ENCODE measurements at places on chromosomes 3 and 15.

DNA sequence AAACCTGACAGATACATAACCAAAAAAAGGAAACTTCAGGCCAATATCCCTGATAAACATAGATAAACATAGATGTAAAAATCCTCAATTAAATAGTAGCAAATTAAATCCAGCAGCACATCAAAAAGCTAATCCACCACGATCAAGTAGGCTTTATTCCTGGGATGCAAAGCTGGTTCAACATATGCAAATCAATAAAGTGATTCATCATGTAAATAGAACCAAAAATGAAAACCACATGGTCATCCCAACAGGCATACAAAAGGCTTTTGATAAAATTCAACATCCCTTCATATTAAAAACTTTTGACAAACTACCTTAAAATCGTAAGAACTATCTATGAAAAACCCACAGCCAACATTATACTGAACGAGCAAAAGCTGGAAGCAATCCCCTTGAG lies 882.2 kb downstream of the NTRK3 start:
- no peak for DNase-seq

- DNase-seq = no peak
Observed at GRCh38 chr15:64348455-64348854, 7.5 kb downstream of the CSNK1G1 start.

GRCh38 chr3:48614044-48614443 lies 4.6 kb upstream of the UQCRC1 start:
- DNase-seq = no peak

GRCh38 chr15:88769161-88769971 lies 33.9 kb upstream of the ACAN start:
- DNase-seq = no peak

DNA sequence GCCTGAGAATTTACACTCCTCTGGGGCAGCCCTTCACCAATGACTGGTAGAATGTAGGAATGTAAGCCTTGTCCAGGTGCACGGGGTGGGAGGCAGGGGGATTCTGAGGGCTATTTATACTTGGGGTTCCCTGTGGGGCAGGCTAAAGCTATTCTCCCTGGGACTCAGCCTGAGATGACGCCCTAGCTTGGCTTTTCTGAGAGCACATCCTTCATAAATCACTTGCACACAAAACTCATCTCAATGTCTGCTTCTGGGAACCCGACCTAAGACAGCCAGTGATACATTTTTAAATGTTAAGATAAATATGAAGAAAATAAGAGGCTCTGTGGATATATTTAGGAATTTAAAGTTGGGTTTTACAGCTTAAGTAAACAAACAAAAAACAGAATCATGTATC lies 16.6 kb downstream of the TMEM158 start:
- DNase-seq = no peak

DNA sequence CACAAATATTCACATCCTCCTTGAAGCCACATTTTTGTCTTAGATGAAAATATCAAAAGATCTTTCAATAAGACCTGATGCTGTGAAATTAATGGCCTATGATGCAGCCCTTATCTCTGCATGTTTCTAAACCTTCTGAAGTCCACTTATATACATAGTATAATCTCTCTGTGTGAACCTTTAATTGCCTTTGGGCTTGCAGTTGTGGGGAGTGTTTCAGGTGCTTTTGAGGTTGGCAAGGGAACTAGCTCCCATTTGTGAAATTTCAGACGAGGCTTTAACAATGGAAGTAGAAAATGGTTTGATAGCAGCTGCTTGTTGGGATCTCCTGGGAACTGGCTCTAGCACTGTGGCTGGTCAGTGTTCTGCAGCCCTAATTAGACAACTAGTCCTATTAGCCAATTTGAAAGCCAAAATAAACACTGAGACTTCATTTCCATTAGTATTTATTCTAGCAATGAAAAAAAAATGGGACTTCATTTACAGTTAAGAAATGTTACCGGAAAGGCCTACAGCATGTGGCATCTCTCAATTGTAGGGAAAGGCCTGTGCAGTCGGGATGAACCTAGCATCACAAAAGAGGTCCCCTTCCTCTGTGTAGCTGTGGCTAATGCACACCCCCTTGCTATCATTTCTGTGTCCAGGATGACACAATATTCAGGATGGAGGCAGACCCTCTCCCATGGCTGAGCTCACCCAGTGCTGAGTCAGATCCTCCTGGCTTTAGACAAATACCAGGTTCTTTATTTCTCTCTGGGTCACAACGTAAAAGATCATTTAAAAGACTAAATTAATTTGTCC lies 140.7 kb upstream of the TRIM42 start:
- DNase-seq = no peak

- no peak for DNase-seq
Observed at GRCh38 chr3:67737906-67738865, 83.8 kb upstream of the SUCLG2 start.

GRCh38 chr15:66364944-66365528 lies 8.6 kb upstream of the TIPIN start:
- no peak for DNase-seq

GRCh38 chr3:71564361-71564760 lies 19.2 kb downstream of the FOXP1 start:
- no peak for DNase-seq

- no peak for DNase-seq
Observed at GRCh38 chr3:27165321-27165721, 203.9 kb downstream of the NEK10 start.

- no peak for DNase-seq
Observed at GRCh38 chr3:32203854-32204253, 34.6 kb upstream of the CMTM8 start.

DNA sequence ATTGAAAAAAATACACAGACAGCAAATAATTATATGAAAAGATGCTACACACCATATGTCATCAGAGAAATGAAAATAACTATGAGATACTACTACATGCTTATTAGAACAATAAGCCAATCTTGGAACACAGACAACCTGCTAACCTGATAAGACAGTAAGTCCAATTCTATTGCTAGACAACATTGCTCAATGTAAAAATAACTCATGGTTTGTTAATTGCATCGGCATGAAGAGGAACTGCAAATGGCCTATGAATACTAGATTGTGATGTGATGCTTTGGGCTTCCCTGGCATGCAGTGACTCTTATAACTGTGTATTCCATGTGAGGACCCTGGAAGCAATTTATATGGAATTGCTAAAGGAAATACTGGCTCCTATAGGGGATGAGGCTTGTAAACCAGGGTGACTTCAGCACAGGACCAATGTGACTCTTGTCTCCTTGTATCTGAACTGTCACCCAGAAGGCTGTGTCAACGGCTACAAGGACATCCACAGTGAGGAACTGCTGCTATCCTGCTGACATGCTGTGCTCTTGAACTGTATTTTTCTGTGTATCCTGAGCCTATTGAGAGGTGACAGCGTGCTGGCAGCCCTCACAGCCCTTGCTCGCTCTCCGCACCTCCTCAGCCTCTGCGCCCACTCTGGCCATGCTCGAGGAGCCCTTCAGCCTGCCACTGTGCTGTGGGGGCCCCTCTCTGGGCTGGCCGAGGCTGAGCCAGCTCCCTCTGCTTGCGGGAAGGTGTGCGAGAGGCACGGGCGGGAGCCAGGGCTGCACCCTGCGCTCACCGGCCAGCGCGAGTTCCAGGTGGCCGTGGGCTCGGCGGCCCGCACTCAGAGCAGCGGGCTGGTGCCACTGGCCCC lies 385.7 kb downstream of the CNTN4 start:
- no peak for DNase-seq

GRCh38 chr3:45333549-45333948 lies 54.8 kb upstream of the LARS2 start:
- DNase-seq = no peak

GRCh38 chr15:58870451-58870850 lies 63.0 kb downstream of the SLTM start:
- no peak for DNase-seq

- DNase-seq = no peak
Observed at GRCh38 chr3:72223116-72223515, 438.2 kb upstream of the PROK2 start.

- DNase-seq = no peak
Observed at GRCh38 chr3:197428117-197428801, 127.5 kb downstream of the BDH1 start.

- DNase-seq = no peak
Observed at GRCh38 chr15:66071160-66071920, 182.2 kb downstream of the MEGF11 start.

- DNase-seq = no peak
Observed at GRCh38 chr15:63363292-63363691, 18.4 kb downstream of the CA12 start.

DNA sequence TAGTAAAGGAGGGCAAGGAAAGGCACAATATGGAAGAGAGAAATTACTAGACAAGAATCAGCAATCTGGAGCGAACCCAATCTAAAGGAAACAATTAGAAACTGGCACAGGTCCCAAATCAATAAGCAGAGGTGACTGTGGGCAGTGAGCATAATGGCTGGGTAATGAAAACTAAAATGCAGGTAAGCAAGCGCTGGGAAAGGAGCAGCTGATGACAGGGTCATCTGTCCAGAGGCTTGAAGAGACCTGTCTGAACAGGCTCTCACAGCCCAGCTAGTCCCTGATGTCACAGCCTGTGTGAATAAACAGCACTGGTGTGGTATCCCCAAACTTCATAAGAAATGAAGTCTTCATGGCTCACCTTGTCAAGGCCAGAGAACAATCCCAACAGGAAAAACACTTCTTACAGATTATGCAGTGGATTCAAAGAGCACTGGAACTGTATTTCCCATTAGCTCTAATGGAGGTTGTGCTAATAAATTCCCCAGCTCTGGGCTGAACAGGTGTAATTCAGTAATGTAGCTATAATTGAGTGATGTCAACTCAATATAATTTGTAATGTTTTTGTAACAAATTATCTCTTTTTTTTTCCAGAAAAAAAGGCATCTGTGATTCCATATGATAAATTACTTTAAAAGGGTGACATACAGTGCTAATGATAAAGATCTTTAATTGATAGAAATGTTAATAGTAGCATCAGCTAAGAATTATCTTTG lies 197.3 kb downstream of the FHIT start:
- no peak for DNase-seq

DNA sequence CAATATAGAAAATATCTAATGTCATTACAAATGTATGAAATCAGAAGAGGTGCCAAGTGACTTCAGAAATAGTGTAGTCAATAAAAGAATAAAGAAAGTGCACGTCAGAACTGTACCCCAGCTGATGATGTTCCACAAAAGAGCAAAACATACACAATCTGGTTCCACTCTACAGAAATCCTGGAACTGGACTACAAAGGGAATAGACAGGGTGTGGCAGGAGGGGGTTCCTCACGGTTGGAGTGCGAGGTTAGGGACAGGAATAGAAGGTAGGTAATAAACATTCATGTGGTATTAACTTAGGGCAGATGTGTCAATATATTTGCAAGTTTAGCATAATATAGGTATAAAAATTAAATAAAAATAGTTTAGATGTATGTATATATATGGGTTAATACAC lies 103.3 kb upstream of the GOLGA6L6 start:
- no peak for DNase-seq

GRCh38 chr3:101119535-101119934 lies 126.3 kb upstream of the ABI3BP start:
- no peak for DNase-seq

DNA sequence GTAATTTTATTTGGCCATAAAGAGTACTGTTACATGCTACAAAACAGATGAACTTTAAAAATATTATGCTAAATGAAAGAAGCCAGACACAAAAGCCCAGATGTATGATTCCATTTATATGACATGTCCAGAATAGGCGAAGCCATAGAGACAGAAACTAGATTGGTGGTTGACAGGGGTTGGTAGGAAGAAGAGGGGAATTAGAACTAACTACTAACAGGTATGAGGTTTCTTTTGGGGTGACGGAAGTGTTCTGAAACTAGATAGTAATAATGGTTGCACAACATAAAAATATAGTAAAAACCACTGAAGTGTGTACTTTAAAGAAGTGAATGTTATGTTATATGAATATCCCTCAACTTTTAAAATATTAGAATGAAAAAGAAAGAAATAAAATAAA lies 66.1 kb downstream of the GBE1 start:
- DNase-seq = no peak

GRCh38 chr3:119297169-119297568 lies 3.0 kb downstream of the ARHGAP31 start:
- no peak for DNase-seq

DNA sequence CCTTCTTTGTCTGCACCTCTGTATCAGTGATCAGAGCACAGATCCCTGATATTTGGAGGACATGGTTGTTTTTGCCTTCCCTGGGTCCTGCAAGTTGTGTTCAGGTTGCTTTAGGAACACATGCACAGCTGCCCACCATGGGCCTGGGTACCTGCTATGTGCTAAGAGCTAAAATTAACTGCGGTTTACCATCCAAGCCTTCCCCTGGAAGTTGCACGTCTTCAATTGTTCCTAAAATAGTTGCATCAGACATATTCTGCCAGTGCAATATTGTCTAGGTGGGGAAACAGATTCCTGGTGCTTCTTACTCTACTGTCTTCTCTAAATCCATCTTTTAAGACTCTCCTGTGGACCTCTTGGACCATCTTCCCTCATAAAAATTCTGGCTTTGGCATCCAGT lies 80.9 kb downstream of the PDE8A start:
- no peak for DNase-seq

- DNase-seq = no peak
Observed at GRCh38 chr3:14330508-14330907, 71.9 kb upstream of the SLC6A6 start.

- DNase-seq = no peak
Observed at GRCh38 chr3:15316998-15317435, 15.4 kb downstream of the SH3BP5 start.

- no peak for DNase-seq
Observed at GRCh38 chr3:62229908-62230307, 143.4 kb downstream of the FEZF2 start.

Data from NK-92 treated with Interleukin-12 subunit alpha and Interleukin-12 subunit beta, amount 100 ng/mL, for 24 hours (cell line).